H1 (cell line): ENCODE measurements at places on chromosomes 13 and 19. TPM values are rescaled to one million over a fixed set of nuclear protein-coding genes. Genes with fewer than 3 reads are reported as not detected.

- DNase-seq = no peak
Measured at GRCh38 chr13:26760832-26761582, 421 bp upstream of the GPR12 start.

HIF3A gene
- polyA plus RNA-seq = 38.8 and 65.9 TPM in 2 replicates

GRCh38 chr19:17450264-17451075, 2.0 kb upstream of the TMEM221 start:
- DNase-seq = no peak

- peak; percentile 49 for DNase-seq
Measured at GRCh38 chr13:110925023-110925612, 10.2 kb upstream of the ANKRD10 start.

GRCh38 chr13:75305059-75305458, 176.9 kb downstream of the TBC1D4 start:
- no peak for DNase-seq

DNA sequence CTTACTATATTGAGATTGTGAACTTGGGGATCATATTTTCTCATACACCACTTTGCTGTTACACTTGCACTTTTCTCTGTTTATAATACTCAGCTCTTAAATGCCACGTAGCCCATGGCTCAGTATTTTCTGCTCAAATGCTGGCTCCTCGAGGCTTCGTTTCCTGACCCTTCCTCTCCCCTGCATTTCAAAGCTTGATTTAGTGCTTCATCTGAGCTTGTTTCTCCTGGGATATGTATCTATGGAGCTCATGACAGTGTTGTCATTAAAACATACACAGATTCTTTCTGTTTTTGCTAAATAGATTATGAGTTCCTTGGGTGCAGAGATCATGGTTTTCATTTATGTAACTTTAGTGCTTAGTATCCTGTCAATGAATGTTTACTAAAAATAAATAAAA, 11.4 kb downstream of the CSNK1A1L start:
- DNase-seq = no peak

KCNN4 gene
- 1.5 and 2.0 TPM in 2 replicates for polyA plus RNA-seq

CAPNS1 gene
- polyA plus RNA-seq = 438 and 448 TPM in 2 replicates

GRCh38 chr13:30194906-30195305, 112.4 kb downstream of the KATNAL1 start:
- no peak for DNase-seq
